ENCODE measurements at places on chromosomes 12 and 14.

- H3K36me3 ChIP-seq, result no peaks in the 10 kb centered on the region
- peaks cover 29% of the 10 kb centered on the region for H3K4me1 ChIP-seq
- no peak overlapping the region for H3K27ac ChIP-seq
Measured at GRCh38 chr12:57219993-57220754, 3.6 kb downstream of the NXPH4 start.

DNA sequence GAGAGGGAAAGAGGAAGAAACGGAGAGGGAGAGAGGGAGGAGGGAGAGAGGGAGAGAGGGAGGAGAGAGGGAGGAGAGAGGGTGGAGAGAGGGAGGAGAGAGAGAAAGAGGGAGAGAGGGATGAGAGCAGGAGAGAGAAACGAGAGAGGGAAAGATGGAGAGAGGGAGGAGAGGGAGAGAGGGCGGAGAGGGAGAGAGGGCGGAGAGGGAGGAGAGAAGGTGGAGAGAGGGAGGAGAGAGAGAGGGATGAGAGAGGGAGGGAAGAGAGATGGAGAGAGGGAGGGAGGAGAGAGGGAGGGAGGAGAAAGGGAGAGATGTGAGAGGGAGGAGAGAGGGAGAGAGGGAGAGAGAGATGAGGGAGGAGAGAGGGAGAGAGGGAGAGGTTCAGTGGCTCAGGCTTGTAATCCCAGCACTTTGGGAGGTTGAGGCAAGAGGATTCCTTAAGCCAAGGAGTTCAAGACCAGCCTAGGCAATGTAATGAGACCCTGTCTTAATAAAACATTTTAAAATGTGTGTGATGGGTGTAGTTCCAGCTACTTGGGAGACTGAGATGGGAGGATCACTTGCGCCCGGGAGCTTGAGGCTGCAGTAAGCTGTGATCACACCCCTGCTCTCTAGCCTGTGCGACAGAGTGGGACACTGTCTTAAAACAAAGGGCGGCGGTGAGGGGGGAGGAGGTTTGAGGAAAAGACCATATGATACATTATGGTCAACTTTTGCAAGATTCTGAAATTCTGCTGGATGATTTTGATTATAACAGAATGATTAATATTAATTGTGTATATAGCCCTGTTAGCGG lies 21.3 kb upstream of the SNRPF start:
- DNase-seq, result no peak
- no peaks in the 10 kb centered on the region for H3K27me3 ChIP-seq
- H3K27ac ChIP-seq, result no peak overlapping the region
- H3K4me1 ChIP-seq, result peaks cover 11% of the 10 kb centered on the region
- H3K4me3 ChIP-seq, result no peak overlapping the region
- H3K36me3 ChIP-seq, result no peaks in the 10 kb centered on the region

DNA sequence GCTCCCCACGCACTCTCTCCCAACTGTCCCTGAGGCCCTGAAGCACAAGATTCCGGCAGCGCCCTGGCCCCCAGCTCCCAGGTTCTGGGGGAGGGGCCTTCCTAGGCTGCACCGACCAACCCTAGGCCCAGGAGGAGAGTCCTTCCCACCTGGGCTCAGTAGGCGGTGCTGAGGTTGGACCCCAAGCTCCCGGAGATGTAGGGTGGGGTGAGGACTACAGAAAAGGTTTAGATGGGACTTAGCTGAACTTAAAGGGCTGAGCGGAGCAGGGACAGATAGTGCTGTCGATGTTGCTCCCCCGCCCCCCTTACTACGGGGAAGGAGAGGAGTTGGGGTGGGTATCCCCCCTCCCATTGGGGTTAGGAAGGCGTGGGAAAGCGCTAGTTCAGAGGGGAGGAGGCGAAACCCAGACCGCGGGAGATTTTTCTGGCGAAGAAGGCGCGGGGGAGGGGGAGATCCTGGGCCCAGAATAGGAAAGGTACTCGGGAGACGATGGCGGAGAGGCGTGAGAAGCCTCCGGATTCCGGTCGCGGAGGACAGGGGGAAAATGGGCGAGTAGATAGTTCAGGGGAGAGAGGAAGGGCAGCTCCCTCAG lies 4.2 kb upstream of the BAZ2A start:
- no peaks in the 10 kb centered on the region for H3K27me3 ChIP-seq
- H3K4me1 ChIP-seq, result peaks cover 68% of the 10 kb centered on the region
- peaks cover 16% of the 10 kb centered on the region for H3K36me3 ChIP-seq
- peak overlapping the region; percentile 77 for H3K4me3 ChIP-seq
- peak; percentile 83 for DNase-seq
- H3K27ac ChIP-seq, result peak overlapping the region; percentile 94

DNA sequence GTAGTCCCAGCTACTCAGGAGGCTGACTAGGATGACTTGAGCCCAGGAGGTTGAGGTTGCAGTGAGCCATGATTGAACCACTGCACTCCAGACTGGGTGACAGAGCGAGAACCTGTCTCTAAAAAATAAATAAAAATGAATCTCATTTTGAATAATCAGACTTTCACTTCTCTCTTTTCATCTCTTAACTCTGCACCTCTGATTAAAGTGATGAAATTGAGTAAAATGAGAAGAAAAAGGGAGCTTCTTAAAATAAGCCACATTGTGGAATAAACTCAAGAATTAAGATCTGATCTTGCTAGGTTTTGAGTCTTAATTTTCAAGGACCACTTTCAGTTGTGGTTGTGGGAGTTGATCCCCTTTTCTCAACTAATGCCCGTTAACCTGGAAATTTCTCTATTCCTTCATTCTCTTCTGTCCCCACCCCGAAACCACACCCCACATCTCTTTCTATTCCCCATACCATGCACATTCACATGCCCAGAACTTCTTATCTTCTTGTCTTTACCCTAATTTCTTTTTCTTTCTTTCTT lies 70.9 kb upstream of the ETV6 start:
- no peaks in the 10 kb centered on the region for H3K36me3 ChIP-seq
- DNase-seq, result no peak
- H3K27me3 ChIP-seq, result no peaks in the 10 kb centered on the region
- no peak overlapping the region for H3K27ac ChIP-seq
- no peaks in the 10 kb centered on the region for H3K4me1 ChIP-seq

Measured in body of pancreas (tissue), 4 donors.